Mammary epithelial cell (primary cell): ENCODE measurements at places on chromosomes 5 and 9.
A peak's percentile ranks its signal among the peaks of the same experiment; 100 is the strongest.

- DNase-seq: peak; percentile 11
These were observed 109.2 kb downstream of the DMXL1 start for GRCh38 chr5:119179857-119180641.

- no peak for DNase-seq
These were observed 43.2 kb downstream of the KIAA0825 start for GRCh38 chr5:94575196-94575595.

GRCh38 chr5:53917095-53917494 lies 356.7 kb downstream of the NDUFS4 start:
- peak; percentile 14 for DNase-seq

DNA sequence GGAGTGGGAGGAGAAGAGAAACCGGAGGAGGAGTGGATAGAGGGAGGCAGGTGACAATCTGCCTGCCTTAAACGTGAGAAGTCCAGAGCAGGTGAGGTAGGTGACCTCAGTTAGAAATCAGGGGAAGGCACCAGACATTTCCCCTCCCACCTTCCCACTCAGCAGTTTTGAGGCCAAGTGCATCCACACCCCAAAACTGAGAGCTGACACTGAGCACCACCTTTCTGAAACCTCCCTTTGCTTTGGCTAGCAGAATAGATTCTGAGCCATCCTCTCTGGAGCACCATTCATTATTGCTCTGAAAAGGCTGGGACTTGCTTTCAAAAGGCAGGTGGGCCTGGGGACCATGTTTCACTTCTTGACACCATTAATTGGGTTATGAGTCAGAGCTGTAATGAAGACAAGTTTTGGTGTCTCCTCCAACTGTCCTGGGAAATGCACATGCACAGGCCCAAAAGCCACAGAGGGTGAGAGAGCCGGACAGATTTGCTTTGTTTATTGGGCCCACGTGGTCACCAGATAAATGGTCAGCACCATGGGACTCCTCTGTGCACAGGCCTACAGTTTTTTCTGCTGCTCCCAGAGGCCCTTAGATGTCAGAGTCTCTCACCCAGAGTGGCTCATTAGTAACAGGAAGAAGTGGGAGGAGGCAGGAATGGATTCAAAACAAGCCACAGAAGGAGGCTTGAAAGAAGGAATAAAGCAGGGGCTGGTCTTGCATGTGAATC lies 314.7 kb downstream of the TLE1 start:
- DNase-seq: peak; percentile 38

DNA sequence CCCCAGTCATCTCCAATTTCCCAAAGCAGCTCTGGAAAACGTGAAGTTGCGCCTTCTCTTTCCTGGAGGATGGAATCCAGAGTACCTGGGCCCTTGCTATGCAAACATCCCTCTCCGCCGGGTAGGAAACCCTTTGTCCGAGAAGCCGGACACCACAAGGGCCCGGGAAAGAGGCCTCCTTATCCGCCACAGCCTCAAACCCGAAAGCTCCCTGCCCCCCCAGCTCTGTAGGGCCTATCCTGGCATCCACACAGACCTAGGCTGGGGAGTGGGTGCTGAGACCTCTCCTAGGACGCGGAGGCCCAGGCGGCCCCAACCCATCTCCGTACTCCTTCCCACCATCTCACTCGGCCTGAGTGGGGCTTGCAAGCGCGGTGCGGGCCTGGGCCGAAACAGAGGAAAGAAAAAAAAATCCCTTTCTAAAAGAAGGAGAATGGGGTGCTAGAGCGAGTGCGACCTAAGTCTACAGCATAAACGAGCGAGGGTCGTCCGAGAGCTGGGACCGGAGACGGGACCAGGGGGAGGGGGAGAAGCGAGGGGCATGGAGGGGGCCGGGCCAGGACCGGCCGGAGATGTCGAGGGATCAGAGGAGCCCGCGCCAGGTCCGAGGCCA lies 624 bp downstream of the FBXW11 start:
- DNase-seq: peak; percentile 29

- no peak for DNase-seq
These were observed 32.6 kb downstream of the CNTFR start for GRCh38 chr9:34556949-34557348.

GRCh38 chr5:28822071-28822470 lies 1783.7 kb upstream of the CDH9 start:
- no peak for DNase-seq

DNA sequence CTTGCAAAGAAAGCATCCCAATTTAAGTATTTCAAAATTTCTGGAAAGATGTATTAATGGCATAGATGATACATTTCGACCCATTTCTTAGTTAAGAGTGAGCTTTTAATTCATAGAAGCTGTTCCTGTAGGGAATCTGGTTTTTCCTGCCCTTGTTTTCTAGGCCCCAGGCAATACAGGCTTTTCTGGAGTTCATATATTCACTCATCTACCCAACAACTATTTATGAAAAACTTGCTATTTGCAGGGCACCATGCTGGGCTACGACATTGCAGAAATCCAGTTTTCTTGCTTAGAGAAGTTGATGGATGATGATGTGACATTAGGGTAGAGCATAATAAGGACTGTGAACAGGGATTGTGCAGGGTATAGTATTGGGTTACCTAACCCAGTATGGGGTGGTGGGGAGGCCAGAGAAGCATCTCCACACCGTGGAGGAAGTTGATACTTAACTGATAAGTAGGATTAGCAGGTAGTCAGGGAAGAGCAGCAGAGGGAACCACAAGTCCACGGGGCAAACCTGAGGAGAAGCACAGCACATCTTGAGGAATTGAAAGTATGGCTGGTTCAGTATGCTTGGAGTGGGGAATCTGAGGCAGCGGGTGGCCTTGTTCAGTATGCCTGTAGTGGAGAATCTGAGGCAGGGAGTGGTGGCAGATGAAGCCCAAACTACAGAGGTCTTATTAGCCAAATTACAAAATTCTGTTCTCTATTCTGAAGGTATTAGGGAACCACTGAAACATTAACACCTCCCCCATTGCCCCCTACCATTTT lies 247.5 kb downstream of the ARRDC3 start:
- peak; percentile 5 for DNase-seq

DNA sequence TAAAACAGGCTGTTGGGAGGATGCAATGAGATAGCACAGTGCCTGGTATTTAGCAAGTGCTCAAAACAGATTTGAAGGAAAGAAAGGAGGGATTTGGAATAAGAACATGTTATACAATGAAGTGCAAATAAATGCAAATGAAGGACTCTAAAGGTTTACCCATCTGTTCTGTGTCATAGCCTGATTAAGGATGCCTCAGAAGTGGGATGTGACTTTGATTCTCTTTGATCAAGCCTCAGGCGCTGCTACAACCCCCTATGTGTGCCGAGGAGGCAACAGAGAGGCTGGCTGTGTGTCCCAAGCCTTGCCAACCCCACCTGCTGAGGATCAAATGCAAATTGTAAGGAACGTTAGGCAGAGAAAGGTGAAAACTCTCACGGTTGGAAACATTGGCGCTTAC lies 27.2 kb downstream of the GGTA1 start:
- no peak for DNase-seq

DNA sequence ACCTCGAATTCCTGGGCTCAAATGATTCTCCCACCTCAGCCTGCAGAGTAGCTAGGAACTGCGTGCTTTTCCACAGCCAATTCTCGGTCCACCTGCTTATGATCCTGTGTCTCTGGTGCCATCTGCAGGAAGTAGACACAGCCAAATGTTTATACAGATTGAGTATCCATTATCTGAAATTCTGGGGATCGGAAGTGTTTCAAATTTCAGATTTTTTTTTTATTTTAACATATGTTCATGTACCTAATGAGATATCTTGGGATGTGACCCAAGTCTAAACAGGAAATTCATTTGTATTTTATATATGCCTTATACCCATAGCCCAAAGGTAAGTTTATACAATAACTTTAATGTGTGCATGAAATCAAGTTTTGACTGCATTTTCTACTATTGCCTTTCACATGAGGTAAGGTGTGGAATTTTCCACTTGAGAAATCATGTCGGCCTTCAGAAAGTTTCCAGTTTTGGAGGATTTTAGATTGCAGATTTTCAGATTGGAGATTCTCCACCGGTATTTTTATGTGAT lies 89.5 kb downstream of the ESM1 start:
- DNase-seq: peak; percentile 42

DNA sequence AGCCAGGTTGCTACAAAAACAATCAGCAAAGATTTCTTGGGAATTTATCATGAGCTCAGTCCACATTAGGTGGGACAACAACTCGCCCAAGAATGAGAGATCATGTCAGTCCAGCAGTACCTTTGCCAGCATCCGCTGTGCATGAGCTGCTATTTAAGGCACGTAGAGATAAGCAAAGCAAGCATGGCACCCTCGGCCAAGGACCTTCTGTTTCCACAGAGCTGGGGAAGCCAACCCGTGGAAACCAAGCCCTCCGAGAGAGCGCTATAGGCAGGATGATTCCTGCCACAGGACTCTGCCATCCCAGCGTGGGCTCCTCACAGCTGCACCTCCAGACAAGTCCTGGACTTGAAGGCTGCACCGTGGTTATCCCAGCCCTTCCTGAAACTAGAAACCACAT lies 189.5 kb upstream of the PPP1R26 start:
- DNase-seq: no peak

DNA sequence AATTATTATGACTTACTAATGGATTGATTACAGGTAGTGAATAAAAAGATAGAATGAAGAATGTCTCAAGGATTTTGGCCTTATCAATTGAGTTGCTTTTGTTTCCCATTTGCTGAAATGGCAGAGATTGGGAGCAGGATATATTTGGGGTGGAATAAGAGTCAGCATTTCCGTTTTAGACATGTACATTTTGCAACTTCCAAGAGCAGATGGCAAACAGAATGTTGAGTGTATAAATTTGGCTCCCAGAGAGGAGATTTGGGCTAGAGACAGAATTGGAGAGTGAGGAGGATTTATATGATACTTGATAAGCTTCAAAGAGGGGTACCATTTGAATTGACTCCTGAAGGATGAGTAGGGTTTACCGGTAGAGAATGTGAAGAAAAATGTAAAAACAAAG lies 437.9 kb upstream of the PAPPA start:
- DNase-seq: no peak

GRCh38 chr9:99119976-99120655 lies 15.2 kb downstream of the TGFBR1 start:
- DNase-seq: no peak

- no peak for DNase-seq
These were observed 5.8 kb upstream of the PSD2 start for GRCh38 chr5:139789845-139790189.

DNA sequence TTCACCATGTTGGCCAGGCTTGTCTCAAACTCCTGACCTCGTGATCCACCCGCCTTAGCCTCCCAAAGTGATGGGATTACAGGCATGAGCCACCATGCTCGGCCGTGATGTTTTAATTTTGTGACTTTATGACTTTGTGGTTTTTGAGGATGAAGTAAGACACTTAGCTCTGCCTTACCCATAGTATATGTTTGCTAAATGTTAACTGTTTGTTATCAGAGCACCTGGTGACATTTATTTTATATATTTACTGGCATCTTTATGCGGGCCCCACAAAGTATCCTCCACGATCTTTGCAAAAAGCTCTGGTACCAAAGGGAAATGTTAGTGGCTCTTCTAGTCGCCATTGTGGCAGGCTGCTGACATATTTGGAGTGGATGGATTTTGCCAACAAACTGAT lies 6.7 kb downstream of the SLC23A1 start:
- DNase-seq: no peak

DNA sequence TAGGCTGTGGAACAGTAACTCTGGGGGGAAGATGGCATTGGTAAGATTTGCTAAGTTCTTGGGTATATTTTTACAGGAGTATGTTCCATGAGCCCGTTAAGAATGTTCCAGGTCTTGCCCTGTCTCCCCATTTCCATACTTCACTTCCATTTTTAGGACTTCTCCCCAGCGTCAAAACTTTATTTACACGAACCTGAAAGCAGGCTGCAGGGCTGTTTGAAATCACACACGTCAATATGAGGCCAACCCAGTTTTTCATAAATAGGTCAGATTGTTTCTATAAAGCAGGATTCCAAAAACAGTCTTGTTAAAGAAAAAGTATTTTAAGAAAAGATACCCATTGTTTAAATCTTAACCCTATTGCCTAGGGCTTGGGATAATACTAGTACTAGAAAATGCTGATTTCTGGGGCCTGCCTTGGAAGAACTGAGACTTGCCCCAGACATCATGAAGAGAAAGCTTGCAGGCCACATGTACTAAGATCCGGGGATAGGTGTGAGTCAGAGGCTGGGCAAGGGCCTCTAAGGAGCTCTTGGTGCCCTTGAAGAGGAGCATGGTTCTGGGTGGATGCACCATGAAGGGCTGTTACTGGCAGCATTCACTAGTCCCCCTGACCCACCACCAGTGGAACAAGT lies 24.2 kb downstream of the TRIO start:
- peak; percentile 55 for DNase-seq

DNA sequence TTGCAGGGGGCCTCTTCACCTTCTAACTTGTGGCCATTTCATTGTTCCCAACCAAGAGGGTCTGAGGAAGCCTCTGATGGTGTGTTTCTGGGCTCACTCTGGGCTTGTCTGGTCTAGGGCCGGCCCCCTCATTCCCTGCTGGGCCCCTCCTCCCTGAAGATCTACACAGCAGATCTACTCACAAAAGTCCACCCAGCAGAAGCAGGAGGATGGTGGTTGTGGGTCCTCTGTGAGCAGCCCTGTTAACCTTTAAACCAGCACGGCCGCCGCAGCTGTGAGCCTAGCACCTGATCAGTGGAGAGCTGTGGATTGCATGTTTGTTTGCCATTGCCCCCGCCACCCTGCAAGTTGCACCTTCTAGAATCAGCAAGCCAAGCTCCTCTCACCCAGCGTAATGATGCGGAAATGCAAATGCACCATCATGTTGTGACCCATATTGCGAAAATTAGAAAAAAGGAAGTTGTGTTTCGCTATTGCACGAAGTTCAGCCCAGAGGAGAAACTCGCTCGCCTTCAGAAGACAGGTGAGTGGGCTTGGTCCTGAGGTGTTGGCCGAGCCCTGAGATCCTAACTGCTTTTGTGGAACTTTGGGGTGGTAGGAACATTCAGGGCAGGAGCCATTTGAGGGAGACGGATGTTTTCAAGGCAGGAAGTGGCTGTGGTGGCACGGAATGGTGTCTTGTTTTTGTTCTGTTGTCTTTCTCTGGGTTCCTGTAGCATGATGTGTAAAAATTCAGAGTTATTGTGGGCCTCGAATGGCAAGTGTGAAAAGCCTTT lies 16.7 kb downstream of the FGD3 start:
- no peak for DNase-seq

DNA sequence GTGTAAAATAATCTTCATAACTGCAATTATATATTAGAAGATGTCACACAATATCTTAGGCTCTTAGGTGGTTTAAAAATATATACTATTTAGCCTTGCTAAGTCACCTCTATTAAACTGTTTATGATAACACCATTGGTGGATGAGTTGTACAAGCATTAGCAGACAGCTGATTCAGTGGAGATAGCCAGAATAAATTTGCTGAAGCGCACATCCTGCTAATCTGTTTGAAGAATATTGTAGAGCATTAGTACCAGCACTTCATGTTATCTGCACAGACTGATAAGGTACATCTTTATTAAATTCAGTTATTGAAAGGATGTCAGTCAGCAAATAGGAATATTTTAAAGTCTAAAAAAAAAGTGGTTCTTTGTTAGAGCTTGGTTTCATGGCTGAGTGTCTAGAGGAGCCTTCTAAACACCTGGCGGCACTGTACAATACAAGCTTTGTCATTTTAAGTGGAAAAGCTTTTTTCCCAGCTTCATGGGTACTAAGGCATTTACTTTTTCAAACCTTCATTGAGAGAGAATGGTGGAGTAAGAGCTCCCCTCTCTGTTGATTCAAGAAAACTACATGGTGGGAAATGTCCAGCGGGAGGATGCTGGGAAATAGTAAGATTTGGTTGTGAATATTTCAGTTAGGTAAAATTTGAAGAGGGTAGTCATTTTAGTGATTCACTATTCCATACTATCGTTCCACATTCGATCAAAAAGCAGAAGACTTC lies 275.1 kb downstream of the SLF1 start:
- no peak for DNase-seq

GRCh38 chr9:95182854-95183563 lies 134.5 kb downstream of the FANCC start:
- DNase-seq: no peak
